ENCODE measurements at places on chromosomes 12 and 14.

GRCh38 chr12:62841846-62842245 is 93.1 kb downstream of the PPM1H start:
- no peak for DNase-seq

DNA sequence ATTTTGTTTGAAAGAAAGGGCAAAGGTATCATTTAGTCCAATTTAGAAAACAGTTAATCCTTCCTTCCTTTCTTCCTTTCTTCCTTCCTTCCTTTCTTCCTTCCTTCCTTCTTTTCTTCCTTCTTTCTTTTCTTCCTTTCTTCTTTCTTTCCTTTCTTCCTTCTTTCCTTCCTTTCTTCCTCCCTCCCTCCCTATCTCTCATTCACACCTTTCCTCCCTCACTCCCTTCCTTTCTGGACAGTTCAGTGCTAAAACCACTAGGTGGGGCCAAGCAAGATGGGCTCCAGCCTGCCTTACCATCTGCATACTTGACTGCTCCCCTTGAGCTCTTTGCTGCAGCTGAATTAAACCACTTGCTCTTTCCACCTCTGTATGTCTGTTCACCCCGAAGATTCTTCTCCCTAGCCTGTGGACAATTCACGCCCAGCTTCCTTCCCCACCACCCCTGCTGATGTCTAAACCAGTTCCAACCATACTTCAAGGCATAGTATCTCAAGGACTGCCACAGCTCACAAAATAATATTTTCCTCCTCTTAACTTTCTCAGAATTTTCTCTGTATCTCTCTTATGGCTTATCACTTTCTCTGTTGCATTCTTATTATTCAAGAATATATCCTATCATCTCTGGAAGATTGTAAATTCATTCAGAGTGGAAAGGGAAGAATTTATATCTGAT is 78.0 kb downstream of the DBX2 start:
- peak; percentile 33 for DNase-seq

- DNase-seq, result no peak
Measured at GRCh38 chr12:105864901-105865300, 273.9 kb downstream of the NUAK1 start.

DNA sequence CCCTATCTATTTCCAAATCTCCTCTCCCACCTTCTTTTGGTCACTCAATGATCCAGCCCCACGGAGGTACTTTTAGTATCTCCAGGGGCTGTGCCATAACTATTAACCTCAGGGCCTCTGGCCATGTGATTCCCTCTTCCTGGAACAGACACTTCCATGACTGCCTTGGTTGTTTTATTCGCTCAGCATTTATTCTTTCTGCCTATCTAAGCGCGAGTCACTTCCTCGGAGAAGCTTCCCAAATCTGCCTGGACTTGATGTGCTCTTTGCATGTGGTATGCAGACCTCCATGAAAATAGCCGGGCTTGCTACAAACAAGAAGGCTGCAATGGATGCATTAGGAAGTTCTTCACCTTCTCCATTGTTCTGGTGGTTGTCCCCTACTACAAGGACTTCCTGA is 939.0 kb upstream of the TMEM132C start:
- DNase-seq, result no peak

DNA sequence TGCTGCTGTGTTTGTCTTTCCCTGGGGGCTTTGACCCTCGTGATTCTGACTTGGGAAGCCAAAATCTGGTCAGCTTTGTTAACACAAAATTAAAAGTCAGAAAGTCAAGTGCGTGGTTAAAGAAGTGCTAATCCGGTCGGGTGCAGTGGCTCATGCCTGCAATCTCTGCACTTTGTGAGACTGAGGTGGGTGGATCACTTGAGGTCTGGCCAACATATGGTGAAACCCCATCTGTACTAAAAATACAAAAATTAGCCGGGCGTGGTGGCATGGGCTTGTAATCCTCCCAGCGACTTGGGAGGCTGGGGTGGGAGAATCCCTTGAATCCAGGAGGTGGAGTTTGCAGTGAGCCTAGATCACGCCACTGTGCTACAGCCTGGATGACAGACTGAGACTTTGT is 844.6 kb downstream of the VRK1 start:
- no peak for DNase-seq

DNA sequence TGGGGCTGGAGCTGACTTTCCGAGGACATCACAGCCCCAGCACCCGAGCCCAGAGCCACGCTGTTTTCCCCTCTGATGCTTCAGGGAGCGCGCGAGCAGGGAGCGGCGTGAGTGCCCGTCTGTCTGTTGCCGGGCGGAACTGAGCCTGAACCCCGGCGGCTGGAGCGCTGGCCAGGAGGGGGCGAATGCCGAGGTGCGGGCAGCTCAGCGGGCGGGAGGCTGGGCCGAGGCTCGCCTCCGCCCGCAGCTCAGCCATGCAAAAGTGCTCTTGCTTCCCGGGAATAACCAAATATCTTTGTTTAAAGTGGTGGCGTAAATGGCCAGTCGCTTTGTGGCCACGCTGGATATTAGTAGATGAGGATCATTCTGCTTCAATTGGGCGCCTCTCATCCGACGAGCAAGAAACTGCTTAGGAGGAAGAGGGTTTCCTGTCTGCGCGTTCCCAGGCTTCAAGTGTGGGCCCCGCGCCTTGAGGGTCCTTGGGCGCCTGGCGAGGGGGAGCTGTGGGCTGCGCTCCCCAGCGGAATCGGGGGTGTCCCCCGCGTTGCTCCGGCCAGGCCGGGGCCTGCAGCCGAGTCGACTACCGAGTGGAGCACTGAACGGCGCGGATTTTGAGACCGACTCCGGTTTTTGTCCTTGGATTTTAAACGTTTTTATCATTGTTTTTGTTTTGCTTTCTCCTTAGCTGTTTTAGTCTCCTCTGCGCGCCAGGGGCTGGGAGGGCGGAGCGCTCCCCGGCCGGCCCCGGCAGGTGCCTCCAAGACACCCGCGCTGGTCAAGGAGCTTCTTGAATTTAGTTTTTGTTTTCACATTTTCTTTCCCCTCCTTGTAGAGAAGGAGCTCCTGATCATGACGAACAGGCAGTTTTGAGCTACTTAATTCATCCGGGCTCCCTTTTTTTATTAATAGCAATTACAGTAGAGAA is 831 bp upstream of the NKX2-1 start:
- DNase-seq, result peak; percentile 87

DNA sequence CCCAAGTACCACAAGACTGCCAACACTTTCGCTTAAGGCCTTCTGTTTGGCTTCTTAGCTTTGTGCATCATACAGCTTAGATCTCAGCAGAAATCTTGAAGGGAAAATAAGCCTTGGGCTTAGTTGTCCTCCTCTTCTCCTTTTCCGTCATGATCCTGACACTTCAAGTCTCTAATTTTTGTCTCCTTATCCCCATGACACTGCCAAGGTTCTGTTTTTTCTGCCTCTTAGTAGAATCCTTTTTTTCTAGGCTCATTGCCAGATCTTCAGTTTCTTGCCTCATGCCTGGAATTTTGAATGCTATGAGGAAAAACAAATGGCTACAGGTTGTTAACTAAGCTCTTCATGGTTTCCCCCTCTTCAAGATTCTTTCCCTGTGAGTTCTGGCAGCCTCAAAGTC is 450.4 kb downstream of the LRFN5 start:
- no peak for DNase-seq

DNA sequence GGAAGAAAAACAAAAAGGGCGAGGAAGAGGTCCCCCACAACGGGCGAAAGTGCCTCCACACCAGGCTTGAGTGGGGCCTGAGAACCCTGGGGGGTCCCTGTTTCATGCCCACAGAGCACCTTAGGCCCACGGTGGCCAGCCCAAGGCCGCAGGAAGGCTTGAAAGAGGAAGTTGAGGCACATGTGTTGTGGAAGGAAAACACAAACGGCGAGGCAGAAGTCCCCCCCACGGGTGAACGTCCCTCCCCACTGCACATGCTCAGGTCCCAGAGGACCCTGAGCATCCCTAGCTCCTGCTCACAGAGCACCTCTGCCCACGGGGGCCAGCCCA is 371.5 kb downstream of the ALG10 start:
- no peak for DNase-seq

GRCh38 chr14:104750056-104750752 is 2.7 kb upstream of the SIVA1 start:
- no peak for DNase-seq

- no peak for DNase-seq
Measured at GRCh38 chr12:88570103-88570502, 10.2 kb downstream of the KITLG start.

- no peak for DNase-seq
Measured at GRCh38 chr14:53180272-53181221, 27.4 kb upstream of the DDHD1 start.

DNA sequence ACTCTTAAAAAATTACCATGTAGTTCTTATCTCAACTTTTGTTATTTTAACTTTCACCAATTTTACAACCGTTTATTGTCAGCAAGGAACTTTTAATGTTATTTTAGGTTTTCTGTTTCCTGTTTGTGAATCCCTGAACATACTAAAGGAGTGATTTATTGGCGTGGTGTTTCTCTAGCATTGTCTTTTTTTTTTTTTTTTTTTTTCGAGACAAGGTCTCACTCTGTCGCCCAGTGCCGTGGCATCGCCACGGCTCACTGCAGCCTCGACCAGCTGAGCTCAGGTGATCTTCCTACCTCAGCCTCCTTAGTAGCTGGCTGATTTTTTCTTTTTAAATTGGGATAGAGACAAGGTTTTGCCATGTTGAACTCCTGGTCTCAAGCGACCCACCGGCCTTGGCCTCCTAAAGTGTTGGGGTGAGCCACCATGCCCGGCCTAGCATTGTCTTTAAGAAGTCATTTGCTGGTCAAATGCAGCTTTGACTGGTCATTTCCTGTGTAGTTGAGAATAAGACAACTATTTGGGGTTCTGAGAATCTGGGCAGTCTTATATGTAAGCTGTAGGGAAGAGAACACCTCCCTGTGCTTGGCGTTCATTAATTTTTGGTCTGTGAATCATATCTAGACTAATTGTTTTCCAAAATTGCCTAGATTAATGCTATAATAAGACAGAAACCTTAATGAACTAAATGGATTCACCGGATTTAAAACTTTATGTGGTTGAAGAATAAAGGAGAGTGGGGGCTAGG is 2.1 kb downstream of the WASHC4 start:
- no peak for DNase-seq

GRCh38 chr12:53683983-53684382 is 8.1 kb upstream of the ATP5MC2 start:
- no peak for DNase-seq

DNA sequence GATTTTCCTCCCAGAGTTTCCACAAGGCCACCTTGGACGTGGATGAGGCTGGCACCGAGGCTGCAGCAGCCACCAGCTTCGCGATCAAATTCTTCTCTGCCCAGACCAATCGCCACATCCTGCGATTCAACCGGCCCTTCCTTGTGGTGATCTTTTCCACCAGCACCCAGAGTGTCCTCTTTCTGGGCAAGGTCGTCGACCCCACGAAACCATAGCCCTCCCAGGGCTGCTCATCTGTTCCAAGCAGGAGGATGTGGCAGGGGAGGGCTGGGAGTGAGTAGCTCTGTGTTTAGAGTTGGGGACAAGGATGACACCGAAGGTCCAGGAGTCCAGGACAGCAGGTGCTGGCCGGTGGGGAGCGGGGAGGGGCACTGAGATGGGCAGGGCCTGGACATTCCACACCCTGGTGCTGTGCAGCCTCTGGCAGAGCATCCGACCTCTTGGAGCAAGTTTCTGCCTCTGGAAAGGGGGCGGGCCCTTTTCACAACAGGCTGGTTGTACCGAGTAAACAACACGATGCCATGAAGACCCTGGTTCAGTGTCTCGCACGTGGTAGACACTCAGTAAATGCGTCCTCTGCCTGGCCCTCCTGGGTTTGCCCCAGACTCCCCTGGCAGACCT is 8.2 kb downstream of the SERPINA4 start:
- no peak for DNase-seq

- DNase-seq, result no peak
Measured at GRCh38 chr14:104462651-104463630, 116.6 kb upstream of the C14orf180 start.

- no peak for DNase-seq
Measured at GRCh38 chr12:114669401-114670290, 14.3 kb downstream of the TBX3 start.
